ENCODE measurements at places on chromosomes 6 and 20. TPM values are rescaled to one million over a fixed set of nuclear protein-coding genes. Genes with fewer than 3 reads are reported as not detected.

GRCh38 chr6:93567164-93567563 lies 147.8 kb upstream of the EPHA7 start:
- H3K27ac ChIP-seq: no peak overlapping the region
- no peaks in the 10 kb centered on the region for H3K4me1 ChIP-seq
- no peaks in the 10 kb centered on the region for H3K27me3 ChIP-seq

DNA sequence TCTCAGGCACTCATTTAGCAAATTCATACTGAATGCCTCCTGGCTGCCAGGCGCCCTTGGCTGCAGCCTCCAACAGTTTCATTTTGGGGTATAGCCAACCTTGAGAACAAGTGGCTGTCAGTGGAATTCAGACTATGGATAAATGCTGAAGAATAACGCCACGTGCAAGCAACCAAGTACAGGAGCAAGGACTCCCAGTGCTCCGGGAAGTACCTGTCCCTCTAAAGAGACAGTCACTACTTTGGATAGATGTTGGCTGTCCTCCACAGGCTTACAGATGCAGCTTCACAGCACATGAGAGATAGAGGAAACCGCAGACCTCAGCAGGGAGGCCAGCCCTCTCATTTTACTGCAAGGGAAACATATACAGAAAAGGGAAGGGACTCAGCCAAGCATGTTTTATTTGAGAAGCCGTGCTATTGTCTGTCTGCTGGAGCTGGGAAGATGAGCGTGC lies 658.2 kb downstream of the PTPRT start:
- H3K4me1 ChIP-seq: no peaks in the 10 kb centered on the region
- peaks cover 4% of the 10 kb centered on the region for H3K27me3 ChIP-seq
- no peak for DNase-seq

DNA sequence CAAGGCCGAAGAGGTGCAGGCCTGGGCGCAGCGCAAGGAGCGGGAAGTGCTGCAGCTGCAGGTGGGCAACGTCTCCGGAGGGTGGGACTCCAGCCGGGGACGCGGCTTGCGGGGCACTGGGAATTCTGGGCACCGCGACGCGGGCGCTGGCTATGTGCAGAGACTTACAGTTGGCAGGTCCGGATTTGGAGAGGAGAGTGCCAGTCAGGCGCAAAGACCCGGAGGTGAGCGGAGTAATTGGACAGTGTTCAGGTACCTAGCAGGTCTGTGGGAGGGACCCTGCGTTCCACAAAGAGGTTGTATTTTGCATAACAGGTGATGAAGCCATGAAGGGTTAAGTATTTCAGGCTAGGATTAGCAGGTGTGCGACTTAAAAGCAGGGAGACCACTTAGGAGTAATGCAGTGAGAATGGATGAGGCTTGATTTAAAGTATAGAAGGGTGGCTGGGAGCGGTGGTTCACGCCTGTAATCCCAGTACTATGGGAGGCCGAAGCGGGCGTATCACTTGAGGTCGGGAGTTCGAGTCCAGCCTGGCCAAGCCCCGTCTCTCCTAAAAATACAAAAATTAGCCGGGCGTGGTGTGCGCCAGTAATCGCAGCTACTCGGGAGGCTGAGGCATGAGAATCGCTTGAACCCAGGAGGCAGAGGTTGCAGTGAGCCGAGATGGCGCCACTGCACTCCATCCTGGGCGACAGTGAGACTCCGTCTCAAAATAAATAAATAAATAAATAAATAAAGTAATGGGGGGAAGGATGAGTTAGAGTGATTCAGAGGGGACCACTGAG lies 1.0 kb downstream of the MRPS26 start:
- peak overlapping the region; percentile 90 for H3K4me3 ChIP-seq
- peaks cover 30% of the 10 kb centered on the region for H3K36me3 ChIP-seq
- peaks cover 12% of the 10 kb centered on the region for H3K4me1 ChIP-seq
- DNase-seq: no peak

GRCh38 chr6:149847939-149848267 lies 16.3 kb downstream of the LRP11 start:
- H3K27me3 ChIP-seq: no peaks in the 10 kb centered on the region
- H3K27ac ChIP-seq: no peak overlapping the region
- H3K36me3 ChIP-seq: no peaks in the 10 kb centered on the region
- DNase-seq: no peak
- peaks cover 16% of the 10 kb centered on the region for H3K4me1 ChIP-seq

GRCh38 chr6:52390361-52390727 lies 28.4 kb downstream of the PAQR8 start:
- H3K4me1 ChIP-seq: peaks cover 12% of the 10 kb centered on the region
- peak overlapping the region; percentile 21 for H3K4me3 ChIP-seq
- H3K36me3 ChIP-seq: no peaks in the 10 kb centered on the region
- no peaks in the 10 kb centered on the region for H3K27me3 ChIP-seq
- peak overlapping the region; percentile 53 for H3K27ac ChIP-seq

DNA sequence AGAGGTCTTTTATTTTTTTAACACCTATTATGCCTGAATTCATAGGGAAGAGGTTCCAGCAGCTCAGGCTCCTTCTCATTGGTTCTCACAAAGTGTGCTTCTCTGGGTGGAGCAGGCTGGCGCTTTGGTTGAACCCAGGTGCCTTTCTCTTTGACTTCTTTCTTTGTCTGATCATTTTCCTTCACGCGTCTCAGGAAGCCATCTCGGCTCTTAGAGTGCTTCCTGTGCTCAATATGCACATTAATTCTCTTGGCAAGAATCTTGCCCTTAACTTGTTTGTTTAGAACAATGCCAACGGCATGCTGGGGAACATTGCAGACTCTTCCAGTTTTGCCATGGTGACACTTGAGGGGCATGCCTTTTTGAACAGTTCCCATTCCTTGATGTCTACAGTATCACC lies 44.2 kb upstream of the RNF24 start:
- no peak for DNase-seq
- H3K4me1 ChIP-seq: peaks cover 25% of the 10 kb centered on the region
- H3K36me3 ChIP-seq: no peaks in the 10 kb centered on the region
- no peak overlapping the region for H3K27ac ChIP-seq
- no peak overlapping the region for H3K4me3 ChIP-seq

Gene ASIP
- not detected for total RNA-seq

Gene RSPH4A
- 0.72 TPM for total RNA-seq
